Activated T-helper 1 cell treated with anti-CD3 and anti-CD28 coated beads, Interleukin-2, amount 50 U/mL, for 16 hours (primary cell): ENCODE measurements at places on chromosomes 7 and 10.

- DNase-seq: no peak
Measured at GRCh38 chr7:76244781-76245391, 43.2 kb downstream of the SRRM3 start.

DNA sequence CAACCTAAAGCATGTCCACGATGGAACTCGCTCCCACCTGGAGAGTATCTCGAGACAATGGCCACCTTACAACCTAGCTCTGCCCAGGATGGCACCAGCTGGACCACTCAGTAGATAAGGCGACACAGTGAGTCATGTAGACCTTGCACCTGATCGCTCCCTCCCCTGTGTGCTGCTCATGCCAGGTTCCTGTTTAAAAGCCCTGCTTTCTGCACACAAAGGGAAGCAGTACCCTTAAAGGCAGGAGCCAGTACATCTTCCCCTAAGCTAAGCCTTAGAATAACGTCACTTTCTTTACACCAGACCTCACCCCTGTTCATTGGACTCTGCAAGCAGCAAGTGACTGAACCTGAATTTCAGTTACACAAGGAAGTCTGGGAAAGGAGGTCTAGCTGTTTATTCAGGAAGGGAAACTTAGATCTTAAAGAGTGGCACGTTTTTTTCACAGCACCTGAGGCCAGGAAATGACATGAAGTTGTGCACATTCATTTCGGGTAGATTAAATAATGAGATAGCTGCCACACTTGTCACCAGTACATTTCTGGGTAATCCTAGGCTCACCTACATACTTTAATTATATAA, 117.9 kb downstream of the MTPAP start:
- no peak for DNase-seq

- no peak for DNase-seq
Measured at GRCh38 chr10:24931236-24931635, 21.2 kb downstream of the PRTFDC1 start.

DNA sequence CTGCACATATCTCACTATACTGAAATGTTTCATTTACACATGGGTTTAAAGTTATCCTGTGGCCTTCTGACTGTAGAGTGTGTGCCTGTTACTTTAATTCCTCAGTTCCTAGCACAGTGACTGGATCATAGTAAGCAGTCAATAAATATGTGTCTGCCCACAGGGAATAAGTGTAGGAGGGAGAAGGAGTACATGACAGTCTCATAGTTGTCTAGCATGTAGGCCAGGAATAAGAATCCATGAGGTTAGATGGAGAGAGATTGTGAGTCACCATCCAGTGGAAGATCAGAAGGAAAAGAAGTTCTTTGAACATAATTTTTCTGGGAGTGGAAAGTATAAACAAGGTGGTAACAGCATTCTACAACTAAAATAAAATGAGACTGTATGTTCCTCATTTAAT, 36.6 kb upstream of the SEMA3A start:
- DNase-seq: no peak

GRCh38 chr10:33001908-33002492, 44.0 kb upstream of the ITGB1 start:
- no peak for DNase-seq

DNA sequence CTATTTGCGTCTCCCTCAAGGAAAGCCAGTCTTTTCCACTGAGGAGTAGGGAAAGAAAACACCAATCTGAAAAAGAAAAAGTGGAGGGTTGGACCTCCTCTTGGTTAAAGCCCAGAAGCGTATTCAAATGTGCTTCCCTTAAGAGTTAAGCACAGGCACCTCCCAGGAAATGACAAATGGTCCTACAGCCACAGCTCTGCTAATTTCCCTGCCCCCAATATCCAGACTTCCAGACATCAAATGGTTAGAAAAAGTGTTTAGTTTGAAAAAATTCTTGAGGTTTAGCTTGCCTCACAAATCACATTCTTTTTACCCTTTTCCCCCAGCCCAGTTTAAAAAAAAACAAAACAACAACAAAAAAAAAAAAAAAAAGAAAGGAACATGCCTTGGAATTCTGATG, 19.0 kb upstream of the COL1A2 start:
- DNase-seq: no peak

GRCh38 chr7:5296611-5297226, 14.0 kb downstream of the SLC29A4 start:
- DNase-seq: peak; percentile 35

DNA sequence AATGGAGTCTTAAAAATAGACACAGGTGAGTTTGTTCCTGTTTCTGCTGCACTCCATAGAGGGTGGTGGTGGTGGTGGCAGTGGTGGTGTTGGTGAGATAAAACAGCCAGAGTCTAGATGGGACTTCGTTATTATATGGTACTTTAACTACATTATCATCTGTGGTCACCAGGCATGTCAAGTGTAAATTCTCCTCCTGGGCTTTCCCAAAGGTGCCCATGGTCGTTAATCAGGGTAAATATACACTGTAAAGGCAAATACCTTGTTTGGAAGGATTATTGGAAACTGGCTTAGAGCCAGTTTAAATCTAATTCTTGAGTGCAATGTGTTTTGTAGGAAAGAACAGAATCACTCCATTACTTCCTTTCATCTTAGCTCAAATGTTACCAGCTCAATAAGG, 21.5 kb upstream of the COMMD3 start:
- no peak for DNase-seq

GRCh38 chr10:68049289-68050078, 25.6 kb downstream of the HERC4 start:
- no peak for DNase-seq

DNA sequence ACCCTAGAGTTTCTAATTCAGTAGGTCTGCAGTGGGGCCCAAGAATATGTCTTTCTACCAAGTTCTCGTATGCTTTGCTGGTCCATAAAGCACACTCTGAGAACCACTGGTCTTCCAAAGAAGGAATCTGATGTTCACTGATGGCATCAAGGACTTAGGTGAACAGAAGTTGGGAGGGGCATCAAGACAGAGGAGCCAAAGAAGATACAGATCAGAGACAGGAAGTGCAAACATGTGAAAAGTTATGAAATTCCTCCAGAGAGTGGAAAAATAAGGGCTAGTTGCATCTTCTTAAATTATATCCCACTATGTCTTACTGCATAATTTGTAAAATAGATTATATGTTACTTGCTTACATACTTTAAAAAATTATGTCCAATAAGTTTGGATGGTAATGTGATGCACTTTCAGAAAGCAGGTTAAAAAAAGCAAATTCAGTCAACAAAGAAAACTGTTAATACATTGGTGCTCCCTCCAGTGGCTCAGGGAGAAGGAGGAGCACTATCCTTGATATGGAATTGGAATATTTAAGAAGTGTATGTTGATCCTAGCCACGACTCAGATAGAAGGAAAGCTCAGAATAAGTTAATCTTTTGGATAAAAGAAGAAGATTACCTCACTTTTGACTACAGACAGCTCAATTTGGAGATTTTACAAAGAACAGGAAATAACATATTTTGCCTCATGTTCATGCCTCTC, 35.8 kb downstream of the CREB3L2 start:
- DNase-seq: no peak

DNA sequence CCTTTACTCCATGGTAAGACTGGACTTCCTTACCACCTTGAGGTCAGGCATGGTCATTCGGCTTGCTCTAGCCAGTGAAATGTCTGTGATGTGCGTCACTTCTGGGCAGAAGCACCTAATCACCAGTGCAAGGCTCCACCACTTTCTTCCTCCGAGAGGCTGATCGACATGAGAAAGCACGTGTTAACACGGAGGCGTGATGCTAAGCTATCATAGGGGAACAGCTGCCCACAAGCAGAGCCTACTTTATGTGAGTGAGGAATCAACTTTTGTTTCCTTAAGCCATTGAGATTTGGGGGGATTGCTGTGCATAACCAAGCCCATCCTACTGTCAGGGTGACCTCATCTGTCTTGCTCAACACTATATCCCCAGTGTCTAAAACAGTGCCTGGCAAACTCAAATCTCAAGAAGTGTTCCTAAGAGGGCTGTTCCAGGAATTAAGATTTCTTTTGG, 23.1 kb upstream of the SAR1A start:
- DNase-seq: no peak

GRCh38 chr7:47581804-47582763, at the start of gene TNS3:
TSS of gene TNS3 (minus strand) at chr7:47582111. CDS start at chr7:47439636, 142,475 bp downstream.
- no peak for DNase-seq

- DNase-seq: no peak
Measured at GRCh38 chr7:22121702-22122474, 176.2 kb upstream of the CDCA7L start.

GRCh38 chr7:99374111-99375064, at the start of gene ARPC1B:
TSS of gene ARPC1B (plus strand) at chr7:99374730. CDS start at chr7:99385715, 10,985 bp downstream.
- DNase-seq: peak; percentile 62

- no peak for DNase-seq
Measured at GRCh38 chr7:30005464-30005863, 15.9 kb upstream of the SCRN1 start.

GRCh38 chr10:122508021-122508420, 46.7 kb downstream of the HTRA1 start:
- DNase-seq: no peak

DNA sequence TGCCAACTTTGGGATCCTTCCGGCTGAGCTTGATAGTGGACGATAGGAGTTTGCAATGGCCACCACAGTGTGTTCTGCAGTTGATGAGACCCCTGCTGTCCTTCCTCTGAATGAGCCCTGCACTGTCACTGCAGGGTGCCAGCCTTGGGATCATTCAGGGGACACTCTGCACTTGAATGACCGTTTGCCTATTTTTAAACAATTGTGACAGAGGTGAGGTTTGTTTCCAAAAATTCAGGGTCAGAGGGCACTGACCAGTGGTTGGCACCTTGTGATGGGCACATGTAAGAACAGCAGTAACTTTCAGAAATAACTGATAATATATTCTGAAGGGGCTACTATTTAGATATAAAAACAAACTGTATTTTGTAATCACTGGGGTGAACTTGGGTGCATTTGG, 48.5 kb upstream of the ADARB2 start:
- DNase-seq: no peak

- DNase-seq: no peak
Measured at GRCh38 chr7:72435366-72435765, 23.2 kb upstream of the CALN1 start.

GRCh38 chr10:42879380-42880254, 97.0 kb downstream of the BMS1 start:
- DNase-seq: no peak
